Activated naive CD8-positive, alpha-beta T cell treated with anti-CD3 and anti-CD28 coated beads, Interleukin-2, amount 10 ng/mL, durations not matched to agents 7 days and 5 days (primary cell): ENCODE measurements at places on chromosomes 5 and 9. TPM values are rescaled to one million over a fixed set of nuclear protein-coding genes. Genes with fewer than 3 reads are reported as not detected.

DNA sequence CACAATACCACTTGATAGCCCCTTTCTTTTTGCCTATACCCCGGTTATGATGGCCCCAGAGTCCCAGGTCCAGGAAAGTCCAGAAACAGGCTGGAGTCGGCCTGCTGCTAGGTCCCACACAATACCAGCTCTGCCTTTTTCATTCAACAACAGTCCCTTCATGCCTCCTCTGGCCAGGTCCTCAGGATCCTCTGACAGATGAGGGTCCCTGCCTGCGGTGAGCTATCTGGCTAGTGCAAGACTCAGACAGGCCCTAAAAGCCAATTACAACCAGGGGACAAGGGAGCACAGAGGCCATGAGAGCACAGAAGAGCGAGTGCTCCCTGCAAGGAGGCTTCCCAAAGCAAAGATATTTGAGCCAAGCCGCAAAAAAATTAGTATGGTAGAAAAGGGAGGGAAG is 84.8 kb upstream of the ZBTB43 start:
- DNase-seq = no peak

GRCh38 chr9:29213417-29214153 is 1640.3 kb upstream of the C9orf72 start:
- no peak for DNase-seq

DNA sequence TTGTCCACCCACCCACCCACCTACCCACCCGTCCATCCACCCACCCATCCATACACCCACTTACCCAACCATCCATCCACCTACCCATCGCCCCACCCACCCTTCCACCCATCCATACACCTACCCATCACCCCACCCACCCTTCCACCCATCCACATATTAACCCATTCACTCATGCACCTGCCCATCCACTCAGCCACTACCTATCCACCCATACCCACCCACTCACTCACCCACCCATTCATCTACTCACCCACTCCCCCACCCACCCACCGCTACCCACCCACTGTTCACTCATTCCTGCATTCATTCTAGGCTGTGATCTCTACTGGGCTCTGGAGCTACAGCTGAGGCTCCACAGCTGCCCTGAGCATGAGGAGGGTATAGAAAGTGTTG is 117.5 kb upstream of the LMX1B start:
- no peak for DNase-seq

- DNase-seq = no peak
Measured at GRCh38 chr5:148011398-148012137, 52.2 kb upstream of the SPINK5 start.

GRCh38 chr9:93592643-93593021 is 16.2 kb downstream of the PHF2 start:
- DNase-seq = peak; percentile 20

- no peak for DNase-seq
Measured at GRCh38 chr5:175747539-175748060, 89.7 kb downstream of the HRH2 start.

CEP72 gene
- total RNA-seq = 33.8 TPM

GAS1 gene
- 0.61 TPM for total RNA-seq

POU4F3 gene
- not detected for total RNA-seq

DNAI1 gene
- total RNA-seq = not detected
